Spleen (tissue), 13 donors: ENCODE measurements at places on chromosomes 4 and X. TPM values are rescaled to one million over a fixed set of nuclear protein-coding genes. Genes with fewer than 3 reads are reported as not detected.

DNA sequence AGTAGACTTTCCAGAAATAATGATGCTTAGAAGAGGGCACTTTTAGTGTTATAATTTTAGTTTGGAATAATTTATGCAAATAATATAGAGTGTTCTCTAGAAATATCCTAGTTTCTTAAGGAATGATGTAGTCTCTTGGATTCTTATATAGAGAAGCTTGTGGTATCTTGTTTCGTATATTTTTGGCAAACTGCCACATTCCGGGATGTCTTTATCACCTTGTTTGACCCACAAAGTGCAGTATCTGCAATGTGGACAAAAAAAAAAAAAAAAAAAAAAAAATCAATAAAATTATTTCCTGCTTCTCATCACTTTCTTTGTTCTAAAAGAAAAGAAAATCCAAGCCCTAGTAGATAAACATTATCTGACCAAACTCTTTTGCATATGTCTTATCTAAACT, 1577.7 kb upstream of the TENM3 start:
- DNase-seq, result no peak

TNMD gene
- total RNA-seq, result 1.8 TPM

DNA sequence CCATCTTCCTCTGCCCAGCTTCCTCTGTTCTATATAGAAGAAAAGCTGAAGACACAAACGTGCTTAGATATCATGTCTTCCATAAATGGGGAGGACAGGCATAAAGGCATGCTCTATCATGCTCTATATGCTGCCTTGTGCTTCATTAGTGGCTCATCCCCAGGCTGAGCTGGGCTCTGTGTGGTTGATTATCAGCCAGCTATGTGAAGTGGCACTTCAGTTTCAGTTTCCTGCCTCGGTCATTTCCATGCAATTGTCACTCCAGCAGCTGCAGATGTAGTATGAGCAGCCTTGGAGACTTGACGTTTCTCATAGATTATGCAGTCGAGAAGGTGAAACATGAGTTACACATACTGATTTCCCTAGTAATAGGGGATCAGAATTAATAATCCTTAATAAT, 106.2 kb downstream of the SYTL5 start:
- no peak for DNase-seq

ATP1B4 gene
- total RNA-seq, result not detected

DNA sequence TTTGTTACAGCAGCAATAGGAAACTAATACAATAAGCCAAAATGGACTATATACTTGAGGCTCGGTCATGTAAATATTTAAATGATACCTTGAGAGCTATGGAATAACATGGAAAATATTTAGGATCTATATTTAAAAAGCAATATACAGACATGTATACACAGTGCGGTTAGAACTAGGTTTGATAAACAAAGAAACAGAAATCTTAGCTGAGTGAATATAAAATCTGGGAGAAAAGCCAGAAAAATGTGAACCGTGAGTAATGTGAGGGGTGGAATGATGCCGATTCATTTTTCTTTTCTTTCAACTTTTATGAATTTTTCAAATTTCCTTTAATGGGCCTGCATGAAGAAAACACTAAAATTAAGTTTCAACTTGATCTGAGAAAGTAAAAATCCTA, 104.1 kb downstream of the ATXN3L start:
- DNase-seq, result no peak

DNA sequence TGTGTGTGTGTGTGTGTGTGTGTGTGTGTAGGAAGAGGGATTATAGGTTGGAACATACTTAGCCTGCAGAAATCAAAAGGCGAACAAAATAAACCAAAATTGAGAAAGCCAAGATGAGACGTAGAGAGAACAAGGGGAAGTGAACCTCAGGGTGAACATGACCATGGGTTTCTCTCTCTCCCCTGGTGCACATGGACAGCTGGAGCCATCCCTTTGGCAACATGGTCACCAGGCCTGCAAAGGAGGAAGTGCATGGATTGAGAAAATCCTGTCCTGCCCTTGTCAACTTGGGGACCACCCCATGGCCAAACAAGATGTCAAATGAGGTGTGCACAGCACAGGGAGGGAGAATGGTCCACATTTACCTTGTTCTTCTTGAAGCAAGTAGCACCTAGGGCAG, 23.1 kb downstream of the LGI2 start:
- no peak for DNase-seq

KIF4A gene
- 6.0 TPM for total RNA-seq

DNA sequence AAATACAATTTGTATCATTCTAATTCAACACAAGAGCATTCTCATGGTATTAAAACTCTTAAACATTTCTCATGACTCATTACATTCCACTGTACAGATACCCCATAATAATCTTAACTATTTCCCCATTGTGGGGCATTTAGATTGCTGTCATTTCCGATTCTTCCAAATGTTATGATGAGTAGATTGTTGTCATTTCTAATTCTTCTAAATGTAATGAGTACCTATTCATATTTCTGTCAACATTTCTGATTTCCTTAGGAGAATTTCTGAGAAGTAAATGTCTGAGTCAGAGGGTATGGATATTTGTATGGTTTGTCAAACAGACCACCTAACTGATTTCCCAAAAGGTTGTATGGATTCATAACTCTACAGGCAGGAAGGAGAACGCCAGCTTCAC, 8.3 kb downstream of the S100G start:
- no peak for DNase-seq
